ENCODE measurements at places on chromosomes 5 and 9.

- DNase-seq = no peak
Measured at GRCh38 chr9:36218011-36218410, 27.3 kb downstream of the CLTA start.

DNA sequence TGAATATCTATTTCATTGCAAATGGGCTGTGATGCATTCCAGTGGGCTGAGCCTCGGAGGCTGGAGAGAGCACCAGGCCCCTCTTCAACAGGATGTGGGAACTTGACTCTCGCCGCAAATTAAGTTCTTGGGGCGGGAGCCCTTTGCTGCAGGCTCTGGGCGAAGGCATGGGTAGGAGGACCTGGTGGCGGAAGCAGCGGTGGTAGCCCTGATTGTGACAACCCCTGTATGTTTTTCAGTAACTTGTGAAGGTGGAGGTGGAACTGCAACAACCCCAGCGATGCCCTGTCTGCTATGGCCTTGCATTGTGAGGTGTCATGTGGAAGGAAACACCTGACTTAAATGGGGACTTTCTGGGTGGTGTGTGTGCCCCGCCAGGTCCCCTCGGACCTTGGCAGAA lies 9.4 kb downstream of the FYB1 start:
- DNase-seq = peak; percentile 49

- no peak for DNase-seq
Measured at GRCh38 chr5:17896605-17897004, 262.3 kb downstream of the TAF11L14 start.

GRCh38 chr5:14700478-14701436 lies 36.2 kb downstream of the OTULIN start:
- no peak for DNase-seq

- peak; percentile 36 for DNase-seq
Measured at GRCh38 chr9:112174222-112174964, 704 bp downstream of the SUSD1 start.

GRCh38 chr5:138953387-138954256 lies 78.5 kb upstream of the LRRTM2 start:
- no peak for DNase-seq
